ENCODE measurements at places on chromosomes 7 and 10.

GRCh38 chr10:129810-130209 is 5.4 kb upstream of the ZMYND11 start:
- H3K27ac ChIP-seq, result peak overlapping the region; percentile 57
- peaks cover 2% of the 10 kb centered on the region for H3K36me3 ChIP-seq
- no peak for DNase-seq
- no peaks in the 10 kb centered on the region for H3K27me3 ChIP-seq
- peaks cover 16% of the 10 kb centered on the region for H3K4me1 ChIP-seq

GRCh38 chr7:140592964-140593671 is 47.5 kb downstream of the DENND2A start:
- no peak for DNase-seq
- peaks cover 37% of the 10 kb centered on the region for H3K27me3 ChIP-seq
- H3K36me3 ChIP-seq, result peaks cover 4% of the 10 kb centered on the region
- H3K4me1 ChIP-seq, result peaks cover 13% of the 10 kb centered on the region
- no peak overlapping the region for H3K4me3 ChIP-seq

GRCh38 chr7:5429253-5429856 is 5.7 kb upstream of the TNRC18 start:
- H3K36me3 ChIP-seq, result peaks cover 7% of the 10 kb centered on the region
- no peak for DNase-seq

GRCh38 chr10:112622786-112623185 is 175.8 kb downstream of the VTI1A start:
- peaks cover 5% of the 10 kb centered on the region for H3K36me3 ChIP-seq
- no peaks in the 10 kb centered on the region for H3K27me3 ChIP-seq
- H3K4me1 ChIP-seq, result no peaks in the 10 kb centered on the region
- H3K4me3 ChIP-seq, result no peak overlapping the region

DNA sequence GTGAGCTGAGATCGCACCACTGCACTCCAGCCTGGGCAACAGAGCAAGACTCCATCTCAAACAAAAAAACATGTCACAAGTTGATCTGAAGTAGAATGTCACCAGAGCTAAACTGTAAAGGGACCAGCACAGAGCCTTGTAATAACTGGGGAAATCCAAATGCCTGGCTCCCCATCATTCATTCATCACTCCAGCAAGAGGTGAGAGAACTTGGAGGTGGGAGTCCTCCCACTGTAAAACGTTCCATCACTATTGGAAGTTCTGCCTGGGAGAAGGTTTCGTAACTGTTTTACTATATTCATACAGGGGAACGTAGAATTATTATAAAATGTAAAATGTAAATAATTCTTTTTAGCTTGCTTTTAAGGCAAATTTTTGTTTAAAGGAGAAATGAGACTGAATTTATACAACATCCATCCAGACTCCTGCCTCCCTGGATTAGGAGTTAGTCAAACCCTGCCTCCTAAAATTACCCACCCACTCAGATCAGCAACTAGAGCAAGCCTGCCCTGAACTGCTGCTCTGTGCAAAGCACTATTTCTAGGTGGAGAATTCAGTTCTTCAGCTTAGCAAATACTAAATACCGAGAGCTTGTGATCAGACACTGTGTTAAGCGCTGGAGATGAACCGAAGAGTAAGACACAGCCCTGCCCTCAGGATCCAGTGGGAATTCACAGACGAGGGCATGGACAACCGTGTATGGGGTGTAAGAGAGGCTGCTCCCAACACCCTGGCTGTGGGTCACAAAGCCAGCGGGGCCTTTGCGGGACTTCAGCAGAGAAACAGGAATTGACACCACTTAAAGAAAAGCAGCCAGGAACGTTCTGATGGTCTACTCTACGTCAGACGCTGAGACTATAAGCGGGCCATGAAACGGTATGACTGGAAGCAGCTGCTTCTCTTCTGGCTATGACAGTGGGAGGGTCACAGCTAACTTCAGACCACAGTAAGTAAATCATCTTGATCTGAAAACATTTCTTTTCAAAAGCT is 208.3 kb downstream of the ZMYND11 start:
- peaks cover 2% of the 10 kb centered on the region for H3K4me1 ChIP-seq
- H3K27me3 ChIP-seq, result no peaks in the 10 kb centered on the region
- no peak overlapping the region for H3K27ac ChIP-seq

DNA sequence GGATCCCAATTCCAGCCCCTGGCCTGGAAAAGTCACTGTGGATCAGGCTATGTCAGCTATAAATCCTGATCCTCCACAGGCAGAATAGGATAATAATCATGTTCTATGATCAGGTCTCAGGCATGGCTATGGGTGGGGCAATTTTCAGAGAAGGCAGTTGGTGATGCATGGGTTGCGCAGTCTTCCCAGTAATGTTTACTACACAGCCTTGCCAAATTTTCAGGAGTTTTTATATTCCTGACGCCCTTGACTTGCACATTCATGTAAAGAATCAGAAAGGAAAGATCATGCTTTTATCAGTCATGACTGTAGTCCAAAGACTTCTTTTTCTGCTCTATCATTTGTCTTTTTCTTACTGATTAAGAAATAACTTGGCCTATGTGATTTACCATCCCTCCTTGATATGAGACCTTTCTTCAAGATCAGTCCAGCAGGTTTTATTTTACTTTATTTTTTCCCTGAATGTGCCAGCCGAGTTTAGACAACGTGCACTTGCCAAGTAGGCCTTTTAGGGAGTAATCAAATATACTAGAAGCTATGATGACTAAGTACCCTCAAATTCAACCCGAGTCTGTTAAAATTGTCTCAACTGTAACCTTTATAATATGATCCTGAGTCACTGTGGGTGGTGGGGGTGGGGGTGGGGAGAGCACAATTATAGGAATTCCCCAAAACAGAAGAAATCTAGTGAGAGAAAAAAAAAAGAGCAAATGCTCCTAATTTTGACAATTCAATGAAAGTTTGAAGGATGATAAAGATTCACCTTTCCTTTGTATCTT is 31.9 kb downstream of the ARL4A start:
- no peak for DNase-seq
- H3K27ac ChIP-seq, result no peak overlapping the region
- peaks cover 15% of the 10 kb centered on the region for H3K4me1 ChIP-seq

GRCh38 chr10:12212454-12212853 is 16.5 kb downstream of the CDC123 start:
- no peak overlapping the region for H3K4me3 ChIP-seq
- peaks cover 6% of the 10 kb centered on the region for H3K36me3 ChIP-seq
- DNase-seq, result no peak
- H3K27ac ChIP-seq, result no peak overlapping the region
- peaks cover 32% of the 10 kb centered on the region for H3K4me1 ChIP-seq
- H3K27me3 ChIP-seq, result no peaks in the 10 kb centered on the region

DNA sequence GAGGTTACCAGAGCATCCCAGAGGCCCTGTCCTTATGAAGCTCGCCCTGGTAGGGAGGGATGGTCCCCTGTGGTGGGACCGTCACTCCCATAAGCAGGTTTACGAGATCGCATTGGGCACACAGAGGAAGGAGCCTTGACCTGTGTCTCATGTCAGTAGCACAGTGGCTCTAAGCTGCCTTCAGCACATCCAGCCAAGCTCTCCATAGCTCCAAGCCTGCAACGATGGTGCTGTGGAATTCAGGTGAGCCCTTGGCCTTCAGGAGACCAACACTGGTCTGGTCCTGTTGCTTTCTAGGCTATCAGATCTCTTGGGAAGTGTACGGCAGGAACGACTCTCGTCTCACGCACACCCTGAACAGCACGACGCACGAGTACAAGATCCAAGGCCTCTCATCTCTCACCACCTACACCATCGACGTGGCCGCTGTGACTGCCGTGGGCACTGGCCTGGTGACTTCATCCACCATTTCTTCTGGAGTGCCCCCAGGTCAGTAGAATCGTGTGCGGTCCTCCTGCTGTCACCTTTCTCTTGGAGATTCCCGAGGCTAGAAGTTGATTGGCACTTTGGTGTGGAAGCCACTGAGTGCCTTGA is 605.3 kb upstream of the FOXK1 start:
- H3K27ac ChIP-seq, result no peak overlapping the region
- H3K27me3 ChIP-seq, result peaks cover 25% of the 10 kb centered on the region
- H3K4me1 ChIP-seq, result no peaks in the 10 kb centered on the region
- no peak overlapping the region for H3K4me3 ChIP-seq
- DNase-seq, result no peak

GRCh38 chr7:158018098-158018762 is 569.4 kb downstream of the PTPRN2 start:
- H3K36me3 ChIP-seq, result no peaks in the 10 kb centered on the region
- H3K27me3 ChIP-seq, result no peaks in the 10 kb centered on the region
- no peak for DNase-seq
- no peak overlapping the region for H3K4me3 ChIP-seq

GRCh38 chr10:88062385-88062784 is 199.0 kb downstream of the PTEN start:
- H3K27ac ChIP-seq, result no peak overlapping the region
- no peaks in the 10 kb centered on the region for H3K27me3 ChIP-seq
- H3K4me3 ChIP-seq, result no peak overlapping the region

DNA sequence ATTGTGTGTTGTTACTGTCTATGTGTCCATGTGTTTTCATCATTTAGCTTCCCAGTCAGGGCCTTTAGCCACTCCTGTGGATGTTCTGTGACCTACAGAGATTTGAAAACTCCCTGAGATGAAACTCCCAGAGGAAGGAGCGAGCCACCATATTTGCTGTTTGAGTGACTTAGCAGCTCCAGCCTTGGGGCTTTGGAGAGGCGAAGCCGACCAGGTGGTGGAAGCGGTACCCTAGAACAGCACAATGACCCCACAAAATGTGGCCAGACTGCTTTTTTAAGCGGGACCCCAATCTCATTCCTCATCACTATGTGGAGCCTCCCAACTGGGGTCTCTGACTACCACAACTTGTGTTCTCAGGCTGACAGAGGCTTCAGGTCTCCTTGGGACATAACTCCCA is 323.9 kb upstream of the KCND2 start:
- no peaks in the 10 kb centered on the region for H3K27me3 ChIP-seq
- no peak overlapping the region for H3K4me3 ChIP-seq
- H3K4me1 ChIP-seq, result no peaks in the 10 kb centered on the region
- no peak overlapping the region for H3K27ac ChIP-seq
- no peak for DNase-seq

- no peak overlapping the region for H3K27ac ChIP-seq
- H3K4me3 ChIP-seq, result no peak overlapping the region
- H3K4me1 ChIP-seq, result no peaks in the 10 kb centered on the region
- H3K36me3 ChIP-seq, result no peaks in the 10 kb centered on the region
Observed at GRCh38 chr10:36393801-36394200, 731.6 kb upstream of the ANKRD30A start.

- no peak for DNase-seq
- peaks cover 3% of the 10 kb centered on the region for H3K36me3 ChIP-seq
- H3K27ac ChIP-seq, result no peak overlapping the region
Observed at GRCh38 chr7:26052706-26053105, 99.3 kb upstream of the NFE2L3 start.

DNA sequence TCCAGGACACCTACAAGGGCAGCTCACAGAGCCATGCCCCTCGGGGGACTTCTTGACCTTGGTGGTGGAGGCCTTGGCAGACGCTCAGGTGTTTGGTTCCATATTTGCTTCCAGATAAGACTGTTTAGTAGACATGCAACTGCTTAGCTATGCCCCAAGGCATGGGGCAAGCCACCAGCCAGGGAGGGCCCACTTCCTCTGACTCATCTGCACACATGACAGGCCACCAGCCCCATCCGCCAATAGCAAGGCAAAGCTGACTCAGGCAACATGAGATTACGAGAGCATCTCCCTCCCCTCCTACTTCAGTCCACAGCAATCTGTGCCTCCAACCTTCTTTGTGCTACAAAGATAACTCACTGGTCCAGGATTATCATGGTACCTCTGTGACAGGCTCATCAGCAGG is 54.9 kb downstream of the KCNMA1 start:
- no peak overlapping the region for H3K27ac ChIP-seq
- no peak overlapping the region for H3K4me3 ChIP-seq
- H3K4me1 ChIP-seq, result peaks cover 3% of the 10 kb centered on the region

DNA sequence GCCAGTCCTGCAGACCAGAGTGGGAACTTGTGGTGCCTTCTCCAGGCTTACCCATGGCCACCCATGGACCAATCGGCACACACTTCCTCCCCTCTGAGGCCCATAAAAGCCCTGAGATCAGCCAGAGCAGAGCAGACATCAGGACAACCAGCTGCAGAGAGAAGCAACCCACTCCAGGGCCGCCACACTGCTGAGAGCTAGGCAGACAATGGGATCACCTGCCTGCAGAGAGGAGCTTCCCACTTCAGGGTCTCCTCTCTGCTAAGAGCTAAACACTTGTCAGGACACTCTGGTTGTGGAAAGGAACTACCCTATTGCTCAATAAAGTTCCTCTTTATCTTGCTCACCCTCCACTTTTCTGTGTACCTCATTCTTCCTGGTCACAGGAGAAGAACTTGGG is 34.0 kb downstream of the C7orf25 start:
- peaks cover 2% of the 10 kb centered on the region for H3K4me1 ChIP-seq
- no peak for DNase-seq
- H3K27ac ChIP-seq, result no peak overlapping the region
- H3K36me3 ChIP-seq, result peaks cover 2% of the 10 kb centered on the region

GRCh38 chr7:142870147-142870559 is 15.3 kb downstream of the EPHB6 start:
- H3K27ac ChIP-seq, result no peak overlapping the region
- no peak for DNase-seq
- no peaks in the 10 kb centered on the region for H3K36me3 ChIP-seq
- H3K4me1 ChIP-seq, result peaks cover 8% of the 10 kb centered on the region
- no peak overlapping the region for H3K4me3 ChIP-seq
- peaks cover 2% of the 10 kb centered on the region for H3K27me3 ChIP-seq

GRCh38 chr7:17083392-17084165 is 201.8 kb upstream of the AGR3 start:
- no peak overlapping the region for H3K27ac ChIP-seq
- H3K4me3 ChIP-seq, result no peak overlapping the region
- no peak for DNase-seq
- no peaks in the 10 kb centered on the region for H3K27me3 ChIP-seq
- peaks cover 4% of the 10 kb centered on the region for H3K36me3 ChIP-seq

- no peaks in the 10 kb centered on the region for H3K36me3 ChIP-seq
- DNase-seq, result no peak
- H3K4me1 ChIP-seq, result peaks cover 31% of the 10 kb centered on the region
Observed at GRCh38 chr7:28176174-28176573, 4.4 kb downstream of the JAZF1 start.

- H3K27ac ChIP-seq, result no peak overlapping the region
- peaks cover 7% of the 10 kb centered on the region for H3K36me3 ChIP-seq
- H3K4me3 ChIP-seq, result no peak overlapping the region
- peaks cover 5% of the 10 kb centered on the region for H3K4me1 ChIP-seq
- peaks cover 37% of the 10 kb centered on the region for H3K27me3 ChIP-seq
Observed at GRCh38 chr10:2987185-2987768, 80.1 kb upstream of the PFKP start.

DNA sequence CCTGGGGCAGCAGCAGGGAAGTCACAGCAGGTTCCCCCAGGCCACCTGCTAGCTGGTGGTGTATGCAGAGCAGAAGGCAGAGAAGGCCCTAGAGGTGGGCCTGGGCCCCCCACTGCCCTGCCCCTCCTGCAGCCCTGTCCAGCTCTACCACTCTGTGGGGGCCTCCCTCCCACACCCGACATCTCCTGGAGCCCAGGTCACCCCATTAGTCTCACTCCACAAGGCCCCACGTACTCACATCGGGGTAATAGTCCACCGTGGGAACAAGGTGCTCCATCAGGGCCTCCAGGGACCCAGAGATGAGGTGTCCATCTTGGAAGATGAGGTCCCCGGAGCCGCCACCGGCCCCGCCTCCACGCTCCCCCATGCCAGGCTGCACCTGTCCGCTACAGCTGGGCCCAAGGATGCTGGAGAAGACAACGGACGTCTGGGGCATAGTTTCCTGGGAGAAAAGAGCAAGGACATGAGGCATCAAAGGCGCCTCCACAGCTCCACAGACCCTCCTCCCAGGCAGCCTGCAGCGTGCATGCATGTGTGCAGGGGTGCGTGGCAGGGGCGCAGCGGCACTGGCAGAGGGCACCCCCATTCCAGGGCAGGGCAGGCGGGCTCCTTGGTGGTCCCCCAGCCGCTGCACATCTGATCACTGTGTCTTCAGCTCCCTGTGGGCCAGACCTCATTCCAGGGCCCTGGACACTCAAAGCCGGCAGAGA is 61.0 kb downstream of the RASGEF1A start:
- peaks cover 9% of the 10 kb centered on the region for H3K4me1 ChIP-seq
- no peaks in the 10 kb centered on the region for H3K36me3 ChIP-seq
- no peak for DNase-seq
- no peak overlapping the region for H3K4me3 ChIP-seq
